ENCODE measurements at places on chromosomes 13 and 19. TPM values are rescaled to one million over a fixed set of nuclear protein-coding genes. Genes with fewer than 3 reads are reported as not detected.

- no peak for DNase-seq
Observed at GRCh38 chr13:74895042-74895796, 586.8 kb downstream of the TBC1D4 start.

GRCh38 chr19:8609279-8610040, 1.1 kb downstream of the ADAMTS10 start:
- no peak for DNase-seq

Gene BRME1
- total RNA-seq, result 0.73 TPM

DNA sequence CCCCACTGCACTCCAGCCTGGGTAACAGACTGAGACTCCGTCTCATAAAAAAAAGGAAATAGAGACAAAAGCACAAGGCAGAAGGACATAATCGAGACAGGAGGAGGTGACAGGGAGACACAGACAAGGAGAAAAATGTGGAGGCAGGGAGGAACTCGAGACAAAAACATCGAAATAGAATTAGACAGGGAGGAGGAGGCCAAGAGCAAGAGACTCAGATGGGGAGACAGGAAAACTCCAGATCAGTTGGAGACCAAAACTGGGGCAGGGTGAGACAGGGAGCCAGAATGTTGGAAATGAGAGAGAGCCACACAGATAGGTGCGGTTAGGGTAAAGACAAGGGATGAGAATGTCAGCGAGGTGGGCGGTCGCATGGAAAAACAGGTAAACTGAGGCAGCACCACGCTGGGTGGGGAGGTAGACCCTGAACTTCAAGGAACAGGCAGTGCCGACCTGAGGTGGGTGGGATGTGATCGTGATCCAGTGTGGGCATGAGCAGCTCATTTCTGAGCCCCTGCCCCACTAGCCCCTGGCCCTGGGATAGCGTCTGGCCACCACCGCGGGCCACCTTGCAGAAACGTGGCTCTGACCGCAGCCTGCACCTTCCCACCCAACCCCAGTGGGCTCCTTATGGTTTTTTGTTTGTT, 15.2 kb downstream of the CYTH2 start:
- DNase-seq, result no peak

- no peak for DNase-seq
Observed at GRCh38 chr13:84654654-84655275, 772.5 kb upstream of the SLITRK1 start.

DNA sequence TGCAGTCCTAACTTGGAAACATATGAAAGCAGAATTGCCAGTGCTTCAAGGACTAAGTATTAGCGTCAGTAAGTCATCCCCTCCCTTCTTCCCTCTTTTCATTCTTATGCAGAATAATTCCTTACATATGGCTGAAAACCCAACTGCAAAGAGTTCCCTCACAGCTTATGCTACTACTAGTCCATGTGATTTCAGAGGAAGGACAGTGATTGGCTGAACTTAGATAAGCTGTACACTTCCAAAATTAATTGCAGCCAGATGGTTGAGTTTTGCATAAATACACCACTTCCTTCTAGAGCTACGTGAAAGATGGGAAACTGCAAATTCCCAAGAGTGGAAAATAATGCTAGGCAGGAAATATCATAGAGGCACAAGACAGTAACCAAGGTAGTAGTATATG, 730.4 kb downstream of the OLFM4 start:
- no peak for DNase-seq

GRCh38 chr19:17687857-17688784, at the start of gene UNC13A:
TSS of gene UNC13A (minus strand) at chr19:17688354. CDS start at chr19:17688199, 155 bp downstream.
- DNase-seq, result no peak

DNA sequence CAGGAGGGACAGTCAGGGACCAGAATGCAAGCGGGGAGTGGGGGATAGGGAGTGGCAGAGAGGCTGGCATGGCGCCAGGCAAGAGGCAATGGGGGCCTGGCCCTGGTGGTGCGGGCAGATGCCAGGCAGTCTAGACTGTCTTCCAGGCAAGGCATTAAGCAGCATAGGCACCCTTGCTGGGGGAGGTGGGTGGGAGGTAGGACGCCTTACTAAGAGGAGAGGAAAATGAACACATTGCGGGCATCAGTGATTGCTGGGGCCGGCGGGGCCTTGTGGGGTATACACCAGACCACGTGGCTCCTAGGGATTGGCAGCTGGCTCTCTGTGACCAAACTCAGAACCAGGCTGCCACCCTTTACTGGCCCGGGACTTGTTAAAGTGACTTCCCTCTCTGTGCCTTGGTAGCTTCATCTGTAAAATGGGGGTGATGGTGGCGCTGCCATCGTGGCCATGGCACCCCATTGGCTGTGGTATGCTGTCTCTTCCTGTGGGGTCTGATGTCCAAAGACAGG, 46.0 kb downstream of the DNM2 start:
- DNase-seq, result no peak

GRCh38 chr13:26760832-26761582, 421 bp upstream of the GPR12 start:
- DNase-seq, result no peak

- no peak for DNase-seq
Observed at GRCh38 chr13:77239312-77239711, 87.6 kb downstream of the MYCBP2 start.

Gene ETV2
- 0.11 TPM for total RNA-seq

- DNase-seq, result no peak
Observed at GRCh38 chr19:8397271-8397670, 7.1 kb downstream of the RAB11B start.

GRCh38 chr13:83547043-83547442, 335.2 kb downstream of the SLITRK1 start:
- DNase-seq, result no peak

- DNase-seq, result no peak
Observed at GRCh38 chr13:83272652-83273240, 609.5 kb downstream of the SLITRK1 start.

GRCh38 chr19:681029-682019, 5.1 kb downstream of the FSTL3 start:
- peak; percentile 84 for DNase-seq

GRCh38 chr19:50793558-50794065, 3.4 kb downstream of the ACP4 start:
- DNase-seq, result no peak

- DNase-seq, result no peak
Observed at GRCh38 chr19:13343514-13343913, 162.8 kb downstream of the CACNA1A start.

GRCh38 chr13:77448689-77449088, 86.8 kb upstream of the SCEL start:
- DNase-seq, result no peak

Gene TRPC4
- total RNA-seq, result 0.04 TPM

DNA sequence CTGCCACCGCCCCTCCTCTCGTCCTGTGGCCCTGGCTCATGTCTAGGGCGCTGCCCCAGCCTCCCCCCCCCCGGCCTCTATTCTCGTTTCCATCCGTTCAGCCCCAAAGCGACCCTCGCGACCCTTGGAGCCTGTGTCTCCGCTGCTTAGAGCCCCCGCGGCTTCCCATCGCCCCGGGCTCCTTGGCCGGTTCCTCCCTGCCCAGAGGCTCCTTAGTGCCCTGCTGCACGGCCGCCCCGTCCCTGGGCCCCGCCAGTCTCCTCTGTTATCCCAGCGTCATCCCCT, 9.2 kb upstream of the CNOT3 start:
- DNase-seq, result no peak

Gene LILRB1
- total RNA-seq, result not detected

Gene ATP8A2
- total RNA-seq, result 0.11 TPM

- no peak for DNase-seq
Observed at GRCh38 chr19:49801966-49802661, 11.0 kb downstream of the FUZ start.

DNA sequence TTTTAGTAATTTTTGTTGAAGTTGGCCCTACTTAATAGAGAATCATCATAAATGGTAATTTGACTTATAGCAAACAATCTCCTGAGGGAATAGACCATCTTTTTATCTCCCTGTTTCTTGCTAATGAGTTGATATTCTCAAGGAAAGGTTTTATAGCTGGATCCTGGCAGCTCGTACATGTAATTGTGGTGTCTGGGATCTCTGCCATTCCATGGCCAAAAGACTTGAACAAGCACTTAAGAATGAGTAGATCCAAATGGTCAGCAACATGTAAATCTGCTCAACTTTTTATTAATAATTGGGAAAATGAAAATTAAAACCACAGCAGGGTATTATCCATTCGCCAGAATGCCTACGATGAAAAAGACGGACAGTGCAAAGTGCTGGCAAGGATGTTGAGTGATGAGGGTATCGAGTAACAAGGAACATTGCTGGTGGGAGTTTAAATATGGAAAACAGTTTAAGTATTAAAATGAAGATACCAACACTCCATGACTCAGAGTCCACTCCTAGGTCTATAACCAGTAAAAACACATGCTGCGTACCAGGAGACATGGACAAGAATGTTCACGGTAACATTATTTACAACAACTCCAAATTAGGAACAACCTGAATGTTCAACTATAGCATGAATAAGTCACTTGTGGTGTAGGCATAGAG, 5.1 kb upstream of the GPR18 start:
- DNase-seq, result no peak

Gene CKM
- total RNA-seq, result not detected

GRCh38 chr19:46115396-46116106, 8.9 kb downstream of the IGFL3 start:
- no peak for DNase-seq

DNA sequence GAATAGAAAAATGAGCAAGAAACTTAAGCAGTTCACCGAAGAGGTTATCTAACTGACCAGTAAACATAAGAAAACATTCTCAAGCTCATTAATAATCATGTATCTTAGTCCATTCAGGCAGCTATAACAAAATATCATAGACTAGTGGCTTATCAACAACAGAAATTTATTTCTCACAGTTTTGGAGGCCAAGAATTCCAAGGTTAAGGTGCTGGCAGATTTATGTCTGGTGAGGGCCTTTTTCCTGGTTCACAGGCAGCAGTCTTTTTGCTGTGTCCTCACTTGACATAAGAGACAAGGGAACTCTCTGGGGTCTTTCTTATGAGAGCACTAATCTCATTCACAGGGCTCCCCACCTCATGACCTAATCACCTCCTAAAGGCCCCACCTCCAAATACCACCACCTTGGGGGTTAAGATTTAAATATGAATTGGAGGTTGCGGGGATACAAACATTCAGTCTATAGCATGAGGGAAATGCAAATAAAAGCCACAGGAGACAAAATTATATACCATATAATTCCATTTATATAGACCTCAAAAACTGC, 123.6 kb downstream of the ZAR1L start:
- DNase-seq, result no peak

Gene GPR4
- 5.7 TPM for total RNA-seq

GRCh38 chr19:3042621-3043267, 13.7 kb upstream of the TLE2 start:
- DNase-seq, result no peak

Gene ZNF433
- 2.4 TPM for total RNA-seq

GRCh38 chr13:48624858-48625257, 28.9 kb upstream of the CYSLTR2 start:
- no peak for DNase-seq

DNA sequence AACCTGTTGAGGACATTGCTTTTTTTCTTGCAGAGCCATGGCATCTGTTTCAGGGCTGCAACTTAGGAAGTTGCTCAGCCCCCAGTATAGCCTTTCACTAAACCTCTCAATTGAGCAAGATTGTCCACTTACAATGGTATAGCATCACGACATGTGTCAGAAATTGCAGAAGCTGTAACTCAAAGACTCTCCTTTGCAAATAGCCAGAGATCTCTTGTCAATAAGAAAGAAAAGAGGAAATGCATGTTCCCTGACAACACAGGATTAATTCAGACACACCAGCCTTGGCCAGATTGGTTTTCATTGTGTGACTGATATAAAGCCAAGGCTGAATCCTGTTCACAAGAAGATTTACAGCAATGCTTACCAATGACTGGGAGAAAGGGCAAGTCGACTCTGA, 38.7 kb upstream of the CYSLTR2 start:
- DNase-seq, result no peak

- no peak for DNase-seq
Observed at GRCh38 chr13:28318496-28318895, 176.4 kb downstream of the FLT1 start.

Gene ADAT3
- 2.4 TPM for total RNA-seq

Data from pulmonary artery endothelial cell (primary cell).